ENCODE measurements at places on chromosomes 16 and 17.

DNA sequence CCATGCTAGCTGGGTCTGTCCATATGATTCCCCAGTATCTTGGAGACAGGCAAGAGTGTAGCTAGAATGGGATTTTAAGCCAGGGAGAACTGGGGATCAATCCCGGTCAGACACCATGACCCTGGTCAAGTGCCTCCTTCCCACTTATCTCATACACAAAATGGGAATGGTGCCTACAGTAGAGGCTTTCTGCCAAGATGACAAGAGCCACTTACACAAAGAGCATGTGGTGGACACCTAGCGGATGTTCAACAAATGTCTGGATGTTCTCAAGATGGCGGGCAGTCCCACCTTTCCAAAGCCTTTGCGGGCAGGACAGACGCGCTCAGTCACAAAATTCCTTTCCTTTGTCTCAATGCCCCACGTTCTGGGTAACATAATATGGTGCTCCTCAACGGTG lies 57.3 kb downstream of the MAF start:
- no peak for DNase-seq

DNA sequence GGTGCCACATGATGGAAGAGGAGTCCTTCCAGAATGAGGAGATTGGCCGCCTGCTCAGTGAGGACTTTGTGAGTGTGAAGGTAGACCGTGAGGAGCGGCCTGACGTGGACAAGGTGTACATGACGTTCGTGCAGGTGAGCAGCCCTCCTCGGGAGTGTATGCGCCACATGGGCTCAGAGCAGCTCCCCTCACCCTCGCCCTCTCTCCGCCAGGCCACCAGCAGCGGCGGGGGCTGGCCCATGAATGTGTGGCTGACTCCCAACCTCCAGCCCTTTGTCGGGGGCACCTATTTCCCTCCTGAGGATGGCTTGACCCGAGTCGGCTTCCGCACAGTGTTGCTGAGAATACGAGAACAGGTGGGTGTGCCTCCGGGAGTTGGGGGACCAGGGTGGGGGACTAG lies 1.9 kb downstream of the SPATA20 start:
- no peak for DNase-seq

DNA sequence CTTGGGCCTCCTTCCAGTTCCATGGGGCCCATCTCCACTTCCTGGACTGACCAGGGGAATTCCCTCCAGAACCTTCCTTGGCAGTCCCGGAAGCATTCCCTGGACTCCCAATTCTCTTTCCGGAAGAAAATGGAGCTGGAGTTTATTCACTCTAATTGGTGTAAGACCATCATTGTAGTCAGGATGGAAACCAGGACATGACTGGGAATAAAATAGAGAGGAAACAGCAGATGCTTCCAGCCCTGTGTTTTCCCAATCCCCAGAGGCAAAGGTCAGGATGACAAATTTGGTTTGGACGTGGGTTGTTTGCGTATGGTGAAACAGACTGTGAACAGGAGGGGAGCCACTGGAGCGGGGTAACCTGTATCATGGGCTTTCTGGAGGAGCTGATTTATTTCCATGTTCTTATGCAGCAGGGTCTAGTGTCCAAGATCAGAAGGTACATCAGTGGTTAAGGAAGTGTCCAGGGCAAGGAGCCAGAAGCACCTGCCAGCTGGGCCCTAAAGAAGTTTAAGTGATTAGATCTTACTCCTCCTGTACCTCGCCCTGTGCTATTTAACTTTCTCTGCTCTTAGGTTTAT lies 8.5 kb upstream of the LONP2 start:
- DNase-seq, result no peak

DNA sequence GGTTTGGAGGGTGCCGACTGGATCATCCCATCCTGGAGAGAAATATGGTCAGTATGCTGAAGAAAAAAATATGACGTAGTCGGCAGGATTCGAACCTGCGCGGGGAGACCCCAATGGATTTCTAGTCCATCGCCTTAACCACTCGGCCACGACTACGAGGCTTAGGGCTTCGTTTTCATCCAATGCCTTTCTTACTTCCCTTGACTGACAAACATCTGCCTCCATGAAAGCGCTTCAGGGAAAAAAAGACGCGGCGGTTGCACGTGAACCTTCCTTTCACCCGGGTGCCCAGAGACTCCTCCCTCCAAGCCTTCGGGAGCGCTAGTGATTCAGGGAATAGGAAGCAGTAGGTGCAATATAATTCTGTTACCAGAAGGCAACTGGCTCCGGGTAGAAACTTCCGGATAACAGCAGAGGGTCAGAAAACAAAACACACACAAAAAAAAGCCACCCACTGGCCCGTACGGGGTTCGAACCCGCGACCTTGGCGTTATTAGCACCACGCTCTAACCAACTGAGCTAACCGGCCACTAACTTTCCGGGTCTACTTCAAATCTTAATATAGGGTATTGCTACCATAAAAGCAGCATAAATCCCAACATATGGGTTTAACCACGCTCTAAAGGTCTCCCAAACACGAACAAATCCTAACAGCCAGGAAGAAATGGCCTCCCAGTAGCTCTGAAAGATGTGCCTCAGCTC lies 16.3 kb upstream of the AURKB start:
- no peak for DNase-seq

- no peak for DNase-seq
Observed at GRCh38 chr16:87425941-87426340, 33.8 kb downstream of the MAP1LC3B start.

- DNase-seq, result no peak
Observed at GRCh38 chr16:630815-631405, at the start of gene WFIKKN1. TSS of gene WFIKKN1 (plus strand) at chr16:630985. CDS start at chr16:631254, 269 bp downstream.

DNA sequence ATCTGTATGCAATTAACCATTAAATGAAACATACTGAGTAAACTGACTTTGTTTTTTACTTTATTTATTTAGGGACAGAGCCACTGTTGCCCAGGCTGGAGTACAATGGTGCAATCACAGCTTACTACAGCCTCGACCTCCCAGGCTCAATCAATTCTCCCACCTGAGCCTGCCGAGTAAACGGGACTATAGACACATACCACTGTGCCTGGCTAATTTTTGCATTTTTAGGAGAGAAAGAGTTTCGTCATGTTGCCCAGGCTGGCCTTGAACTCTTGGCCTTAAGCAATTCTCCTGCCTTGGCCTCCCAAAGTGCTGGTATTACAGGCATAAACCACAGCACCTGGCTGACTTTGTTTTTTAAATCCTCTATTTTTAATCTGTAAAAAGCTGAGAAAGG lies 42.6 kb downstream of the ANKFY1 start:
- no peak for DNase-seq

DNA sequence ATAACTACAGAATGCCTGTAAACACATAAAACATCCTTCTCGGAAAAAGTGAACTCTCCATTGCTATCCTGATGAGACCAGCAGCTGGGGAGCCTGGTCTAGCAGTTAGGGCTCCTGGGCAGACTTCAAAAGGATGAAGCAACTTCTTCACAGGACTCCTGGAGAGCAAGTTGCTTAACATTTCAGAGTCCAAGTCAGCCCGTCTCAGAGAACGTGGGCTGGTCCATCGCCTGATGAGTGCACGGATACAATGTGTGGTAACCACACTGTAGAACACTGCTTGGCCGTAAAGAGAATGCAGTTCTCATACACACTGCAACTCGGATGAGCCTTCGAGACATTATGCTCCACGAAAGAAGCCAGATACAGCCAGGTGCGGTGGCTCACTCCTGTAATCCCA lies 52.7 kb downstream of the TMEM235 start:
- no peak for DNase-seq

GRCh38 chr16:23959072-23959751 lies 123.4 kb downstream of the PRKCB start:
- no peak for DNase-seq

DNA sequence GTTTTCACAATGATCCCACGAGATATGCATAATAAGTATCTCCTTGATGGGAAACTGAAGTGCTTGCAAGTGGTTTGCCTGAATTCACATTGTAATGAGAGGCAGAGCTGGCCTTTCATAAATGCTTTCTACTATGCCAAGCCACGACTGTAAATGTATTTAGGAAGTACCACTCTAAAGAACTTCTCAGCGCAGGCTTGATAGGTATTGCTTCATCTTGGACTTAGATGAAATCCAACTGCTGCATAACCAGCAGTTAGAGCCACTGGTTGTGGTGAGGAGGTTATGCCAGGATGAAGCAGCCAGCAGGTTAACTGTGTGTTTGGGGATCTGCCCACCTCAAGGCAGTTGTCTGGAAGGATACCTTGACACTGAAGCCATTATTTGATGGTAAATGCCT lies 26.8 kb downstream of the MARCHF10 start:
- DNase-seq, result no peak

GRCh38 chr17:17921192-17922069 lies 50.8 kb downstream of the TOM1L2 start:
- no peak for DNase-seq

GRCh38 chr16:4372578-4373355 lies 1.1 kb downstream of the VASN start:
- DNase-seq, result no peak

DNA sequence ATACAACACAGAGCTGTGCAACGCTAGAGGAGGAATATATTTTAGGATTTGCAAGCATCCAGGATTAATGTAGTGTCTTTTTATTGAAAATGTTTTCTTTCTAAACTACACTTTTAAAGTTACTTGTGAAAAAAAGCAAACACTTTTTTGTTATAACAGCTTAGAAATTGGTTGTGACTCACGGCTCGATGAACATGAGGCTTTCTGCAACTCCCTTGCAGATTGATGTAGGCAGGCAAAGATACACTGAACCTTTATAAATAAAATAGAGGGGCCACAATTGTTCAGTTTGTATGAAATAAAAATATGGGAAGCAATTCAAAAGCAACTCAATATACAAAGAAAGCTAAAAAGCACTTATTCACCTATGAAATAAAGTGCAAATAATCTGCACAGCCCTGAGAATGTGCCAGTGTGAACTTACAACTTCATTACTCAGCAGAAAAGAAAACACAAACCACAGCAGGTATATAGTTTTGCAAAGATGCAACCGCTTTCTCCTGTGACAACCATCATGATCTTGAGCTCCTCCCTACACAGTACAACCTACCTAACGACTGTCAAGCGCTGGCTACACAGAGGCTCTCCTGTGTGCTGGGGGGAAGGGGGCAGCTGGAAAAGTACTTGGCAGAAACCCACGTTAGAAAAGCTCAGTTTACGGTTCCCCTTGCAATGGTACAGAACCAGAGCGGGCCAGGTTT lies 948 bp downstream of the LUC7L start:
- DNase-seq, result no peak

GRCh38 chr17:33986566-33986965 lies 268.5 kb upstream of the CCL2 start:
- no peak for DNase-seq

GRCh38 chr16:11140466-11140865 lies 115.5 kb downstream of the SOCS1 start:
- no peak for DNase-seq

DNA sequence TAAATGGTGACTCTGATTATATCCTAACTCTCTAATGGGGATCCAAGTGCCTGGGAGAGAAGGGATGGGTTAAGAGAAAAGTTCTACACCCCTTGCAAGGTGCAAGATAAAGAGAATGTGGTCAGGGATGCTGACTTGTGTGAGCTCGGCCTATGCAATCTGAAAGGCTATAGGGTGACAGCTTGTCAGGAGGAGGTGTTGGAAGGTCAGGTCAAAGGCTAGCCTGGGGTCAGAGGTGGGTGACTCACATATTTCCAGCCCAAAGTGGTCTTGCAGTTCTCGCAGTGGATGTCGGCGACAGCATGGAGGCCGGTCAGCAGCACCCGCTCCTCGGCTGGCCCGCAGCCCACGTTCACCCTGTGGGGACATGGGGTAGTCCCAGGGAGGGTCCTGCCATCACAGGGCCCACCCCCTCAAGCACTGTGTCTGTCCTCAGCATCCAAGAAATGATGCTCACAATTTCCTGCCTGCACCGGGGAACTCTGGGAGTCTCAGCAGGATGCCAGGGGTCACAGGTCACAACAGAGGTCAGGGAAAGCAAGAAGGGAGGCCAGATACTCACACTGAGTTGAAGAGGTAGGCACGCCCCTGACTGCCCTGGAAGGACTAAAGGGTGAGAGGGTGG lies 1.4 kb downstream of the YPEL3 start:
- no peak for DNase-seq

DNA sequence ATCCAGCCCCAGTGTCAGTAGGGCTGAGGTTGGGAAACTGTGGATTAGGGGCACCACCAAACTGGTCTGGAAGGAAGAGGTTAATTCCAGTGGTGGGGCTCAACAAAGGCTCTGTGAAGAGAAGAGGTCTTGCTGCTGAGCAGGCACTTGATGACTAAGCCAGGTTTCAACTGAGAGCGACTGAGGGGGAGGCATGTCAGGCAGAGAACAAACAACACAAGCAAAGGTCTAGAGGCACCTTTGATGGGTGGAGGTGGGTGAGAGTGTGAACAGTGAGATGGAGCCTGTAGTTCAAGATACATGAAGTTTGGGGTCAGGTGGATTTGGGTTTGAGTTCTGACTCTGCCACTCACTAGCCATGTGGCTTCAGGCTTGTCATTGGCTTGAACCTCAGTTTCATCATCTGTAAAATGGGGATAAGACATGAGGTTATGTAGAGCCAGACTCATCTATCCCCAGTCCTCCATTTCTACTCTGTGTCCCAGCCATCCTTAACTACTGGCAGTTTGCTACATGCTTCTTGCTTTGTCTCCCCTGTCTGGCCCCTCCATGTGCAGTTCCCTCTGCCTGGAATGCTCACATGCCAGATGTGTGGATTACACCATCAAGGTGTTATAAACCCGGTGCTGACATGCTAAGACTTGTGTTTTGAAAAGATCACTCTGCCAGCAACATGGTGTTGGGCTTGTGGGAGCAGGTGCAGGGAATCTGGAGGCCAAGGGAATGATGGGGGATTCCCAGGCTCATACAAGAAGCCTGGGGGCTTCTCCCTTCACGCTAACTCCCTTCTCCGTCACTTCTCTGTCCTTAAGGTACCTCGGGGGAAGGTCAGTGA lies 3.0 kb upstream of the RMI2 start:
- no peak for DNase-seq

- no peak for DNase-seq
Observed at GRCh38 chr16:65944361-65944760, 422.1 kb upstream of the CDH5 start.

- no peak for DNase-seq
Observed at GRCh38 chr16:86383488-86384262, 126.7 kb upstream of the FOXF1 start.

GRCh38 chr17:15267996-15268395 lies 2.9 kb upstream of the PMP22 start:
- DNase-seq, result no peak

- DNase-seq, result no peak
Observed at GRCh38 chr16:27474921-27475320, 72.9 kb downstream of the IL21R start.

- DNase-seq, result no peak
Observed at GRCh38 chr16:2238838-2239675, 2.8 kb downstream of the DNASE1L2 start.

DNA sequence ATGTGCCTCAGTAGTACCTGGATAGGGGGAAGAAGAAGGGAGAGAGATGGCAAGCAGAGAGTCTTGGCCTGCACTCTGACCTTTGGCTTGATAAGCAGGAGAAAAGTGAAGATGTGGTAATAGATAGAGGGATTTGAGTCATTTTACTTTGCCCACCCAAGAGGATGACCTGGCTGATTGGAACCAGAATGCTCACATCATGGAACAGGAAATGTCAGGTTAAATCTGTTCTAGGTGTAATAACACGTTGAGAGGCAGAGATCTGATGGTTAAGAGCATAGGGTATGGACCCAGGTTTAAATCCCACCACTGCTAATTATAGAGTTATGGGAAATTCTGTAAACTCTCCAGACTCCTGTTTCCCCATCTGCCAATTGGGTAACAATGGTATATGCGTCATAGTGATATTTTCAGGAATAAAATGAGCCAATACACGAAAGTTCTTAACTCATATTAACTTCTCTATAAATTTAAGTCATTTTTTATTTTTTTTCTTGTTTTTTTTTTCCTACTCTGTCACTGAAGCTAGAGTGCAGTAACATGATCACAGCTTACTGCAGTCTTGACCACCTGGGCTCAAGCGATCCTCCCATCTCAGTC lies 8.1 kb upstream of the CCL18 start:
- DNase-seq, result no peak

All from omental fat pad (tissue), 4 donors.